ENCODE measurements at places on chromosomes 7 and 10.

DNA sequence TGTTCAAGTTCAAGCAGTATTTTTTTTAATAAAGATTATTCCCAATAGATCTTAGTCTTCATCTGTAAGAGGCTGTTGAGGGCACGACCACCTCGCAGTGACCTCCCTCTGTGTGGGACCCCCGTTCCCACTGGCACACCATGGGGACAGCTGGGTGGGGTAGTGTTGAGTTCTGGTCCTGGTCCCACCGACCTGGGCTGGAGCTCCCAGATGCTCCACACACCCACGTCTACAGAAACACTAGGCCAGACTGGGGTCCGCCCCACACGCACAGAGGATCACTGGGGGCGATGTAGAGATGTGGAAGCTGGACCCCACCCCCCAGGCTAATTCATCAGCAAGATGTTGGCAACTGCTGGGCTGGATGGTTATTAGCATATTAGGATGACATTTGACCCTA, 623.6 kb downstream of the PTPRN2 start:
- no peak for DNase-seq

DNA sequence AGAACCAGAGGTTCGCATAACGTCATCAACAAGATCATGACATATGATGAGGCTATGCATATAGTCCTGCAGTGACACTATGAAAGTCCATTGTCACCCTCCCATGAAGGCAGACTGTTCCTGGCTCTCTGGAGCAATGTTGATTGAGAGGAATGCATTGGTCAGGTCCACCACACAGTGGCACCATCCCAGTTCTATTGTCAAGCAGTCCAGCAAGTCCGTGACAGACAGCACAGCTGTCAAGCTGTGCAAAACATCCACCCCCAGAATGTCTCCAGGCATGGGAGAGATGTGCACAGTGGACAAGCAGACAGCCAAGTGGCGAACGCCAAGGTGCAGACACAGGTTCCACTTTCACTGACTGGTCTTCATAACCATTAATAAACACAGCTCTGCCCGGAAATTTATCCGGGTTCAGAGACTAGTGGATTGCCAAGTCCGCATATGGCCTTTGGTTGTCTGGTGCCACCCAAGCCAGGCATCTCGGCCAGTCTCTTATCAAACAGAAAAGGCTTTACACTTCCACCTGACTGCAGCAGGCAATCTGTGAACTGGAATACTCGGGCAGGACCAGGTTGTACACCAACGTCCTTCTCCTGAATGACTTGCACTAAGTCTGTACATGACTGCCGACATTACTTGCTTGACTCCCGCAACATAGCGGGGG, 7.2 kb downstream of the RNF133 start:
- no peak for DNase-seq

GRCh38 chr7:6440381-6440780, 7.4 kb downstream of the DAGLB start:
- no peak for DNase-seq

DNA sequence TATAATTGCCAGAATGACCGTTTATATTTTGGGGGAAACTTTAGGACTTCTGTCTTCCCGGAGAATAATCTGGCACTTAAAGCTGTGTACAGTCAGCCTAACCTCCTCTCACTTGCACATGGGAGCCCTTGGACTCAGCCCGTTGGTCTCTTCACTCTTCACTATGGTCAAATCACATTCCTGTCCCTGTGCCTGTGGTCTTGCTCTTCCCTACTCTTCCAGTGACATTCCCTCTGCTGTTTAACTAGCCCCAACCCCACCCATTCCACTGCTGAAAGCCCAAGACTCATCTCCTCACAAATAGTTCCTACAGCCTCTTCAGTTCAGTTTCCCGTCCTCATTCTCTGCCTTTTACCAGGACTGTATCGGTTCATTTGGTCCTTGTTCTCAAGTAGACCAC, 135.0 kb downstream of the DYNC1I1 start:
- DNase-seq = no peak

GRCh38 chr10:79020015-79020491, 48.7 kb upstream of the ZMIZ1 start:
- DNase-seq = no peak

DNA sequence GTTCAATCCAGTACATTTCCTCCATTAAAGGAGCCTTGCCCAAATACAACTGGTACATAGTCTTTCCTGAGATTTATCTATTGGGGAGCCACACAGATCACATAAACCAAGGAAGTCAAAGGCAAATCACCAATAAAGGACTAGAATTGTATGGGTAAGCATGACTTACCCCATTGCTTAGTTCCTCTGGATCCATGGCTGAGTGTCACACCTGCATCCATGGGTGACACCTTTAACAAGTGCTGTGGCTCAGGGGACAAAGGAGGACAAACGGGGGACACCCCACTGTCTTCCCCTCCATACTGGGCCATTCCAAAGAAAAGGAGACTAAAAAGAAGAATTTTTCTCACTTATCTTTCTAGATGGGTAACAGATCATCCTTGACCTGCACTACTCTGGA, 30.4 kb downstream of the ZNF92 start:
- DNase-seq = no peak

- no peak for DNase-seq
These were observed 54.4 kb downstream of the DNAJB6 start for GRCh38 chr7:157391036-157391710.

DNA sequence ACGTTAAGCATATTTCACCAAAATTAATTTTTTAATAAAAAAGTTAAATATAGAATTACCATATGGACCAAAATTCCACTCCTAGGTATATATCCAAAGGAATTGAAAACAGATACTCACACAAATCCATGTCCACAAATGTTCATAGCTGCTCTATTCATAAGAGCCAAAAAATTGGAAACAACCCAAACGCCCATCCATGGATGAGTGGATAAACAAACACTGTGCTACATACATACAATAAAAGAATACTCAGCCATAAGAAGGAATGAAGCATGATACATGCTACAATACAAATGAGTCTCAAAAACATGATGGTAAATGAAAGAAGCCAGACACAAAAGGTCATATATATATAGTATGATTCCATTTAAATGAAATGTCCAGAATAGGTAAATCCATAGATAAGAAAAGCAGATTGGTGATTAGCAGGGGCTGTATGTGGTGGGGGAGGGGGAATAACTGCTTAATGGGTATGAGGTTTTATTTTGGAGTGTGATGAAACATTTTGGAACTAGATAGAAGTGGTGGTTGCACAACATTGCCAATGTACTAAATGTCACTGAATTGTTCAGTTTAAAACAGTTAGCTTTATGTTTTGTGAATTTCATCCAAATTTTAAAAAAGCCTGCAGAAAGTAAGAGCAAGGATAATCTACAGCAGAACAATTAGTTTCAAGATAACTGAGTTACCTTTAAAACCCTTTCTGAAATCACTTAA, 101.2 kb upstream of the EFCAB10 start:
- no peak for DNase-seq

- no peak for DNase-seq
These were observed 35.1 kb upstream of the GARS1 start for GRCh38 chr7:30559611-30560010.

DNA sequence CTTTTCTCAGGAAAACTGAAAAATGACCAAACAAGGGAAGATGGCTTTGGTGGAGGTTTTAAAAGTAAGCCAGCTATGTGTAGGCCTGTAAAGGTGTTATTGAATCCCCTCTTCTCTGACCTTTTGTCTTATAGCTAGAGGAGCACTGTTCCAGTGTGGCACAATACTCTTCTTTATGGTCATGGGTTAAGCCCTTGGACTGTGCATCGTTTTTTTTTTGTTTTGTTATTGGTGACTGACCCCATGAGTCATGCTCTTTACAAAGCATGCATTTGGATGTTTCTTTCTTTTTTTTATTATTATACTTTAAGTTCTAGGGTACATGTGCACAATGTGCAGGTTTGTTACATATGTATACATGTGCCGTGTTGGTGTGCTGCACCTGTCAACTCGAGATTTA, 19.6 kb upstream of the FAM25A start:
- no peak for DNase-seq

DNA sequence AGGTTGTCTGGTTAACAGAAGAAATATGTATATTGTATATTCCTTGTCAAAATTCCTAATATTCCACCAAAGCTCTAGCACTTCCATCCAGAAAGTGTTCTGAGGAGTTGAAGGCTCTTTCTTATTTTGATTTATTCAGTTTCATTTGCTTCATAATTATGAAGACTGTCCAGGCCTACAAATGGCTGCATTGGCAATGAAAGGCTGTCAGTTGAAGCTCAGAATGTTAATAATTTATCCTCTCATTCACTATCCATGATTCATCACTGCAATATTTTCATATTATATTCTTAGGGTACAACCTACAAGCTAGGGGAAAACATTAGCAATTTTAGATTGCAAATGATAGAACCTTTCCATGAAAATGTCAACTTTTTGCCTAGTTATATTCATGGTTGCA, 57.3 kb downstream of the ARID5B start:
- no peak for DNase-seq

DNA sequence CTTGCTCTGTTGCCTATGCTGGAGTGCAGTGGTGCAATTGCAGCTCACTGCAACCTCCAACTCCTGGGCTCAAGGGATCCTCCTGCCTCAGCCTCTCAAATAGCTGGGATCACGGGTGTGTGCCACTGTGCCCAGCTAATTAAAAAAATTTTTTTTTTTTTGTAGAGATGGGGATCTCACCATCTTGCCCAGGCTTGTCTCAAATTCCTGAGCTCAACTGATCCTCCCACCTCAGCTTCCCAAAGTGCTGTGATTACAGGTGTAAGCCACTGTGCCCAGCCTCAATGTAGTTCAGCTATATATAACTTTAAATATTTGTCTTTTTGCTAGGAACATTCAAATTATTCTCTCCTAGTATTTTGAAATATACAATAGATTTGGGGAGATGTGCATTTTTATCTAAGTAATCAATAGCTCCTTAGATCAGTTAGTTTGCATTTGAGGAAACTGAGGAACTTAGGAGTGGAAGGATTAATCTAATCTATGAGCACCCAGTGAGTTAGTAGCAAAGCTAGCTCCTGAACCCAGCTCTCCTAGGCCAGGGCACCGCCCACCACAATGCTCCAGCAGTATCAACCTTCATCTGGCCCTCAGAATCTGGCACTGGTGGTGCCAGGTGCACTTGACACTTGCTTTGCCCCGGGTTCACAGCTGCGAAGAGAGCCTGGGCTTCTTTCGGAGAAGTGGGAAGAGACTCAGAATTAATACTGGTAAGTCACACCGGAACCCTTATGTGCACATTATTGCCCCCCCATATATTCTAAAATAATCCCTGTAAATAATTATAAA, 5.9 kb upstream of the LRMDA start:
- no peak for DNase-seq

GRCh38 chr7:151829707-151830106, 47.2 kb downstream of the PRKAG2 start:
- DNase-seq = no peak

- DNase-seq = no peak
These were observed 40.9 kb downstream of the ITGA8 start for GRCh38 chr10:15678851-15679250.

DNA sequence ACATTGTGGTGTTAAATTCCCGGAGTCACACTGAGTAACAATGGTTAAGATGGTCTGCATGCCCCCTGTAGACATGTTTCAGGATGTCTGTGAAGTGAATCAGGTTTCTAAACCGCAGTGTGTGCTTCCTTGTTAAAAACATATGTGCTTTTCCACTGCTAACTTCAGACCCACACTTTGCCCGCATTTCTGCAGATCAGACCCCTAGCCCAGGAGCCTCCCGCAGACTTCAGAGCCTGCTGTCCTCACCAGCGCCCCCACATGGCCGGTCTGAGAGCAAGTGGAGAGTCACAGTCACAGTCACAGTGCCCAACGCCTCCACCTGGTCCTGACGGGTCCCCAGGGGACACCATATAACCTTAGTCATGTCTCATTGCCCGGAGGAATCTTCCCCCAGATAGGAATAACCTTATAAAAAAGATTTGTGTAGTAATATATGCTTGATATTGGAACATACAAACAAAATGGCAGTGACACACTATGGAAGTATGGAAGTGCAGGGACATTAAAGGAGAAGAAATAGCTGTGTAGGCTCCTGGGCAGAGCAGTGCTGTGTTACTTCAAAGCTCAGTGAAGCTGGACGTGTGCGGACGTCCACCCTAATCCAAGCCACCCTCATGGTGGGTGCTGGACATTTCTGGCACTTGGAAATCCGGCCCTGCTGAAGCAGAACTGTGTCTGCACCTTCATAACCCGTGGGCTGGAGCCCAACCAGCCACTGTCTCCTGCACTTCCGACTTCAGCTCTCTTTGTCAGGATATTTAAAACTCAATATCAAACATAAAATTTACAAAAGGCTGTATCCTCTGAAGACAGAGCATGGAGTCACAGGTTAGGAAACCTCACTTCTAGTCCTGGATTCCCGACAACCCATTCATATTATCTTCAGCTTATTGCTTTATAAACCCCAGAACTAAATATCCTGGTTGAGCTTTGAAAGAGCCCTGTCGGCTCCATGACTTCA, 29.0 kb downstream of the GSTO2 start:
- no peak for DNase-seq

DNA sequence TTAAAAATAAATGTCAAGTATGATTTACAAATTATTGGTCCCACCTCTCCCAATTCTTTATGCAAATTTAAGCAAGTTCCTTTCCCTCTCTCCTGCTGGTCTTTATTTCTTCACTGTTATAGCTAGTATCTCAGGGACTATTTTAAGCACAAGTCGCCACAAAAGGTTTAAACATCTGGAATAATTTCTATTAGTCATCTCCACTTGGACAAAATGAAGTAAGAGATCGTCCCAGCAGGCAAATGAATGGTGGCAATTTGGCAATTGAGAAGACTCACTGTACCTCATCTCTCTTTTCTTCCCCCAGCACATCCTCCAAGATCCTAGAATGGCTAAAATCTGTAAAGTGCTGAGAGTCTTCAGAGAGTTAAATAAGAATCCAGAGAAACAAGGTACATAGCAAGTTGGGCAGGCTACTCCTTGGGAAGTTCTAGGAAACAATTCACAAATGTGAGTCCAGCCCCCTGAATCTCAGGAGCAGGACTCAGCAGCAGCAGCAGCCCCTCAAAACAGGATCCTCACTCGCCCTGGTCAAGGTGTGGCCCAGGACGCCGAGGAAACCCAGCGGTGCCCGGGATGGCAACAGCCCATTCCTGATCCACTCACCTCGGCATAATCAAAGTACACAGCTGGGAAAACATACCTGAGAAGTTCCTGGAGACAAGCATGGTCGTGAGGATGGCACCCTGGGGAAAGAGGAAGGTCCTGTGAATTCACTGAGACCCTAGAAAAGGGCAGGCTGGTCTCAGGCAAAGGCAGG, 30.3 kb upstream of the NDST2 start:
- DNase-seq = no peak

GRCh38 chr7:74379938-74380337, 73.8 kb upstream of the GTF2IRD1 start:
- no peak for DNase-seq

DNA sequence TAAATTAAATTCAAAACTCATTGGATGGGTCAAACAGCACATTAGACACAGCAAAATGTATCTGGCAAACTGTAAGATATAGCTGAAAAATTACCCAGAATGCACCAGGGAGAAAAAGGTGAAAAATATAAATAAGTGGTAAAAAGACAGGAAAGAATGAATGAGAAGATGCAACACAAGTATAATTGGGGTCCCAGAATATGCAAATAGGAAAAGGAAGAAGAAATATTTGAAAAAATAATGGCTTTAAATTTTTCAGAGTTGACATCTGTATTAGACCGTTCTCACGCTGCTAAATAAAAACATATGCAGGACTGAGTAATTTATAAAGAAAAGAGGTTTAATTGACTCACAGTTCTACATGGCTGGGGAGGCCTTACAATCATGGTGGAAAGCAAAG, 167.7 kb upstream of the PLXNA4 start:
- no peak for DNase-seq

GRCh38 chr10:23361665-23362064, 17.1 kb upstream of the C10orf67 start:
- no peak for DNase-seq
